ENCODE measurements at places on chromosomes 4 and X.

GRCh38 chr4:85776579-85776978 is 301.6 kb downstream of the ARHGAP24 start:
- H3K36me3 ChIP-seq, result no peaks in the 10 kb centered on the region
- no peak for DNase-seq
- no peaks in the 10 kb centered on the region for H3K4me1 ChIP-seq
- H3K27me3 ChIP-seq, result no peaks in the 10 kb centered on the region

DNA sequence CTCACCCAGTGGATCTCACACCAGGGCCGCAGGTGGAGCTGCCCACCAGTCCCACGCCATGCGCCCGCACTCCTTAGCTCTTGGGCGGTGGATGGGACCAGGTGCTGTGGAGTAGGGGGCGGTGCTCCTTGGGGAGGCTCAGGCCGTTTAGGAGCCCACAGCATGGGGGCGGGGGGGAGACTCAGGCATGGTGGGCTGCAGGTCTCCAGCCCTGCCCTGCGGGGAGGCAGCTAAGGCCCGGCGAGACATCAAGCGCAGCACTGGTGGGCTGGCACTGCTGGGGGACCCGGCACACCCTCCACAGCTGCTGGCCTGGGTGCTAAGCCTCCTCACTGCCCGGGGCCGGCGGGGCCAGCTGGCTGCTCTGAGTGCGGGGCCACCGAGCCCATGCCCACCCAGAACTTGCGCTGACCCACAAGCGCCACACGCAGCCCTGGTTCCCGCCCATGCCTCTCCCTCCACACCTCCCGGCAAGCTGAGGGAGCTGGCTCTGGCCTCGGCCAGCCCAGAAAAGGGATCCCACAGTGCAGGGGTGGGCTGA is 312.9 kb upstream of the GIMD1 start:
- H3K36me3 ChIP-seq, result no peaks in the 10 kb centered on the region
- no peaks in the 10 kb centered on the region for H3K27me3 ChIP-seq
- H3K4me1 ChIP-seq, result no peaks in the 10 kb centered on the region
- H3K27ac ChIP-seq, result no peak overlapping the region

DNA sequence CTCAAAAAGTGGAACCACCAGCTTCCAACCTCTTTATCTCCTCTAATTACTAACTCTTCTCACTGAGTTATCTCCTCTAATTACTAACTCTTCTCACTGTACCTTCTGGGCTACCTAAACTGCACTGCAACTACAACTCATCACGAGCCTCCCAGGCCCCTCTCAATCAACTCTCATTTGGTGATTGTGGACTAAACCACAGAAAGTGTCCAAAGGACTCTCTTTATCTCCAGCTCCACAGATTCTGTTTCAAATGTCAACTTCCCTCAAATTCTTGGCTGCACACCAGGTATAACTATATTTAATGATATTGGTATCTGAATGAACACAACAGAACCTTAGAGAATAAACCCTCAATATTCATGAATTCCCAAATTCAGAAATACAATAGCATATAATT is 182.9 kb downstream of the MAML3 start:
- DNase-seq, result no peak
- peaks cover 6% of the 10 kb centered on the region for H3K4me1 ChIP-seq
- no peak overlapping the region for H3K27ac ChIP-seq
- H3K4me3 ChIP-seq, result no peak overlapping the region

GRCh38 chr4:53717064-53717549 is 125.8 kb upstream of the LNX1 start:
- H3K4me3 ChIP-seq, result no peak overlapping the region
- H3K27me3 ChIP-seq, result no peaks in the 10 kb centered on the region
- H3K27ac ChIP-seq, result no peak overlapping the region
- H3K4me1 ChIP-seq, result no peaks in the 10 kb centered on the region
- no peak for DNase-seq

DNA sequence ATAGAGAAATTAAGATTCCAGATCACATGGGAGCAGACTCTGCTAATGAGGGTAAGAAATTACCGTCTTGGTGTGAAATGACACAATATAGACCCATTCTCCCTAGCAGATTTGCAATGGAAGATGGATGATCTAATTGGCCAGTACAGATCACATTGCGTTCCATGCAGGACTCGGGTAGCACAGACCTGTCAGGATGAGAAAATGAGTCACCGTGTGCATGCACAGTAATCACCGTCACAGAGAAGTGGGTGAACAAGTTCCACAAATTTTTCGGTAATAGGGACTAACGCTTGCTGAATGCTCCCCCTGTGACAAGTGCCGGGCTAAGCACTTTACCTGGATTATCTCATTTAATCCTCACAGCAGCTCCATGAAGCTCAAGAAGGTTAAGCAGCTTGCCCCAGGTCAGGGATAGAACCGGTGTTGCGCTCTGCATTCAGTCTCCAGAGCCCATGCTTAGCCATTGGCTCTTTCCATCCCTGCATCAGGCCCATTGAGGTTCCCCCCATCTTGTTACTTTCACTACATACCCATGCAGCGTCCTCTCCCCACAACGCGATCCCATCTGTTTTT is 375.6 kb downstream of the FBXW7 start:
- H3K4me3 ChIP-seq, result no peak overlapping the region
- no peaks in the 10 kb centered on the region for H3K27me3 ChIP-seq
- no peaks in the 10 kb centered on the region for H3K36me3 ChIP-seq
- no peak overlapping the region for H3K27ac ChIP-seq

DNA sequence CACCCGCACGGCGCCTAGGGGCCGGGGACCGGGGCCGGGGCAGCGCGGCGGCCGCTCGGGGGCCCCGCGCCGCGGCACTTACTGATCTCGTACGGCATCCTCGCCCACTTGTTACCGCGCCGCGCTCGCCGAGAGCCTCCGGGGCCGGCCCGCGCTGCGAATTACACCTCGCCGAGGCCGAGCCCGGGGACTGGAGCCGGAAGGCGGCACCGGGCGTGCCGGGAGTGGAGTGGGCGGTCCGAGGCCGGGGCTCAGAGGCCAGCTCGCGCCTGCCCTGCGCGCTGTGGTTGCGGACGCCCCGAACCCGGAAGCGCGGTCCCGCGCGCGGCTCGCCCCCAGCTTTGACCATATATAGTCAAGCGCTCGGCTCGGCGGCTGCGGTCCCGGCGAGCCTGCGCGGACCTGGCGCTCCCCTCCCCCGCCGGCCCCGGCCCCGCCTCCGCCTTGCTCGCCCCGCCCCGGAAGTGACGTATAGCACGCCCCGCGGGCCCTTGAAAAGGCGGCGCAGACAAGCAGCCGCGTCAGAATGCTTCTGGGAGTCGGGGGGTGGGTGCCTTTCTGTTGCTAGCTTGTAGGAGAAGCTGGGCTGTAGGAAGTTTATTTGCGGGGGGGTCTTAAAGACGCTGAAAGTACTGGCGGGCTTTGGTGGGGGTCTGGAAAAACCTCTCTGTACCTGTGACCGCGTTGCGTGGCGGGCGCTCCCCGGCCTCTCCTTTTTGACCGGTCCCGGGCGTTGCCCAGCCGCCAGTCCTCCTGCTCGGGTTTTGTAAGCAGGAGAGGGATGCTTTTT is at the start of gene WDR1:
Gene WDR1 (minus strand): TSS at position 231 of the 790 bp plus-strand sequence. CDS start 133 bp downstream, at position 98.
- peaks cover 19% of the 10 kb centered on the region for H3K4me1 ChIP-seq
- peak within 1 kb of the TSS; percentile 84 for H3K4me3 ChIP-seq
- H3K36me3 ChIP-seq, result no peaks in the 10 kb centered on the region
- no peaks in the 10 kb centered on the region for H3K27me3 ChIP-seq
- peak within 1 kb of the TSS; percentile 97 for H3K27ac ChIP-seq
- peak; percentile 97 for DNase-seq

DNA sequence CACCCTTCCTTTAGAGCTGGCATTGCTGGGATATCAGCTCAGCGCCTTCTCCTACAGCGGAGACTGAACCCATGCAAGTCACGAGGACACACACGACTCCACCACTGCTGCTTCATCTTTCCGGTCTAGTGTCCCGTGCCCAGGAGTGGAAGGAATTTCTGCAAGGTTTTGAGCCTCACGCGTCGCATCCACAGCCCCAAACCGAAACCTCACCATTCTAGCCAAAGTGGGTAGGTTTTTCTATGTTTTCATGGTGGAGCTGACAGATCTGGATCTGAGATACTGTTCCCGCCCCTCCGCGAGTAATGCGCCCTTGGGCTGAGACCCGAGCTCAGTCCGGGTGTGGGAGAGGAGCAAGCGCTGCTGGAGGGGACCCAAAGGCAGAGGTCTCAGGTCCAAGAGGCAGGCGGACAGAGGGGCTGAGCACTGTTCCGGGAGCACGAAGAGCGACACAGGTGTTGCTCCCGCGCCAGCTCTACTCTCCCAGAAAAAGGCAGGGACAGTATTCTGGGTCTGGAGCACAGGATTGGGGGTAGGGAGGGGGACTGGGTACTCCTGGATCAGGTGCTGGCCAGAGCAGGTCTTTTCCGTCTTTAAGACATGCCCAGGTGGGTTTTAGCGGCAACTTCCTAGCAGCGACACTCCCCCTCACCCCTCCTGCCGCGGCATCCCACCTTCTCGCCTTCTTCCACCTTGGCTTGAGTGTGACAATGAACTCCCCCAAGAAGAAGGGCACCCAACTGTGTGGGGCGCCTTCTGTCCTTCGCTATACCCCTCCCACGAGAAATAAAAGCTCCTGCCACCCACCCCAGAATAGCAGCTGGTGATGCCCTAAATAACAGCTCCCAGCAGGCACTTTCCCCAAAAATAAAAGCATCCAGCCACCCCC is 1.8 kb downstream of the EPHA5 start:
- peaks cover 3% of the 10 kb centered on the region for H3K4me1 ChIP-seq
- no peak overlapping the region for H3K27ac ChIP-seq
- DNase-seq, result no peak
- peaks cover 52% of the 10 kb centered on the region for H3K27me3 ChIP-seq

DNA sequence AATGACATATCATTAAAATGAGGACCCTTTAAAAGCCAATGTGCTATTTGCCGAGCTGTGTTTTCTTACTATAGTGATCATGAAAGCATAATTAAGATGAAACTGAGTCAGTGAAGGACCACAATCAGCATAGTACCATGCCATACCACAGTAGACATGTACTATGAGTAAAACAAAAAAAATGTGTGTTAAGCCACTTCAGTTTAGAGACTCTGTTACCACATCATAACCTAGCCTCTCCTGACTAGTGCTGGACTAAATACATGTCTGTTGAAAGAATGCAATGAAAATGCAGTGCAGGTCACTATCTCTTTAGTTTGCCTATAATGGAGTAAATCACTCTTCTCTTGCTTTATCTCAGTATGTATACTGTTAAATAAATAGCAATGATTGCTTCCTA is 12.3 kb upstream of the DDX53 start:
- no peaks in the 10 kb centered on the region for H3K36me3 ChIP-seq
- H3K27me3 ChIP-seq, result no peaks in the 10 kb centered on the region
- no peak overlapping the region for H3K4me3 ChIP-seq
- no peak overlapping the region for H3K27ac ChIP-seq
- no peaks in the 10 kb centered on the region for H3K4me1 ChIP-seq

- no peaks in the 10 kb centered on the region for H3K4me1 ChIP-seq
- H3K4me3 ChIP-seq, result no peak overlapping the region
- DNase-seq, result no peak
- H3K36me3 ChIP-seq, result no peaks in the 10 kb centered on the region
These were observed 2.0 kb upstream of the ZDHHC9 start for GRCh38 chrX:129845616-129846190.

DNA sequence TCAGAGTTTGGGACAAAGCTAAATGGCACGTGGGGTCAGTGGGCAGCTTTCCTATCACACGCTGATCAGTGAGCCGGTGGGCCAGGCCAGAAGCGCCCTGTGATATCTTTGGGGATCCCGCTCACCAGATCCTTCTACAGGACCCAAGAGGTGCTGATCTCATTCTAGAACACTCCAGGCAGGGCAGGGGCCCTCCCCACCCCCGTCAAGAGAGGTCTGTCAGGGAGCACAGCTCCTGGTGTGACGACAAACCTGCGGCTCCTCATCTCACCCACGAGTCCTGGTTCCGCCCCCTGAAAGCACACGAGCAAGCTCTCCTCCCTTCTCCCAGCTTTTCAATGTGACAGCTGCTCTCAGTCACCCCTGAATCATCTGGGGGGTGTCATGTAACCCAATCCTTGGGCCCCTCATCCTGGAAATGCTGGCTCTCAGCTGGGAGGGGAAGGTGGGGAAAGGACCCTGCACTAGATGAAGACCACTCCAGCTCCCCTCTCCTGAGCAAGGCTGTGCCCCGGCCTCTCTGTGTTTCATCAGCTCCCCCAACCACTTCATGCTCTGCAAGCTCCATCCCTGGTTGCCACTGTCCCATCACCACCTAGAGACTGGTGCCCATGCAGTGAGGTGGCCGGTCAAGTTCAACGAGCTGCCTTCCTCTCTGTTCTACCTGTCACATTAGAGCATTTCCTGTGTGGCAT is 4.6 kb downstream of the HCFC1 start:
- DNase-seq, result no peak
- no peak overlapping the region for H3K4me3 ChIP-seq
- H3K4me1 ChIP-seq, result peaks cover 6% of the 10 kb centered on the region
- H3K36me3 ChIP-seq, result no peaks in the 10 kb centered on the region

DNA sequence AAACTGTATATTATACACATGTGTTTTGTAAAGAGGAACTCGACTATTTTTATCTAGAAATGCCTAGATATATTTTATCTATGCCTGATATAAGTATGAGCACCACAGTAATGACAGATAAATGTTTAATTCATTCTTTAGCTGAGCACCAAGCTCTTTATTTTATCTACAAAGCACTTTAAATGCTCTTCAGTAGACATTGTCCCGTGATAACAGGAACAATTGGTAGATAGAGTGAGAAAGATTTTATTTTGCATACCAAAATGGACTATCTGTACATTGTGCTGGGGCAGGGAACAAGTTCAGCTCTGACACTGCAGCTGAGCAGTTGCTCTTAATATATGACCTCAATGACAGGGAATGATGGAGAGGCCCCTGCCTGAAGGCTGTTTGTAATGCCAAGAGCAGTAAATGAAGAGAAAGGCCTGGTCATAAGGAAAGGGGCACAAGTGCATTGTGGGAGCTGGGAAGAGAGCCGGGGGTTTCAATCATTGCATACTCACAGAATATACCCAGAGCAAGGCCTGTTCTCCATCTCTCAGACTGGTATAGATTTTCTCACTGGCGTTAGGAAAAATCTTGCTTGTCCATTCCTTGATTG is 57.3 kb downstream of the SEPTIN11 start:
- H3K27ac ChIP-seq, result no peak overlapping the region
- no peaks in the 10 kb centered on the region for H3K27me3 ChIP-seq
- no peak for DNase-seq
- no peaks in the 10 kb centered on the region for H3K4me1 ChIP-seq
- H3K36me3 ChIP-seq, result no peaks in the 10 kb centered on the region

DNA sequence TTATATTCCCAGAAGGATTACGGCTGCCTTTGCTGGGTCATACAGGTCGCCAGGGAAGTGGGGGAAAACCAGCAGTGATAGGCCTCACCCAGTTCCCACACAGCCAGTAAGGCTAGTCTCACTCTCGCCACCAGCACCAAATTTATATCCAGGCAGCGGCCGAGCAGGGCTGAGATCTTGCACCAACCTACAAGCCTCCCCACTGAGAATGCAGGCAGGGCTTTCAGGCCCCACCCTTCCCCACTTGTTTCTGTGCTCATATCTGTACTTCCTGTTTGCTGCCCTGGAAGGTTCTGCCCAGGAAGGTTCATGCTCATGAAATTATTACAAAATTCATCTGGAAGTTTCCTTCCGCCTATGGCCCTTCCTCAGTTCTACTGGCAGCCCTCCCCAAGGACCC is 179.7 kb downstream of the STIM2 start:
- no peak overlapping the region for H3K4me3 ChIP-seq
- H3K27me3 ChIP-seq, result no peaks in the 10 kb centered on the region
- no peaks in the 10 kb centered on the region for H3K36me3 ChIP-seq

Data from breast epithelium (tissue), 4 donors.